ENCODE measurements at places on chromosomes 1 and 21. TPM values are rescaled to one million over a fixed set of nuclear protein-coding genes. Genes with fewer than 3 reads are reported as not detected.

Gene LINGO4
- not detected for total RNA-seq

Gene OSCP1
- 6.4 TPM for total RNA-seq

Gene TMOD4
- not detected for total RNA-seq

Gene LAMB3
- 652 TPM for total RNA-seq

Gene DOP1B
- 6.3 TPM for total RNA-seq

Gene RNU1-2
- total RNA-seq, result under 0.01 TPM

Gene HES4
- total RNA-seq, result 58.9 TPM

Gene REN
- total RNA-seq, result not detected

Gene TRPM2
- total RNA-seq, result not detected

Gene RC3H1
- 7.0 TPM for total RNA-seq

Gene ADCY10
- total RNA-seq, result not detected

Gene LAD1
- total RNA-seq, result 244 TPM

Gene DPH5
- total RNA-seq, result 41.3 TPM

Gene MYOM3
- total RNA-seq, result under 0.01 TPM

Gene TAL1
- total RNA-seq, result not detected

Gene CCDC17
- total RNA-seq, result 0.56 TPM

Gene NRIP1
- 25.4 TPM for total RNA-seq

Gene KRTAP24-1
- total RNA-seq, result not detected

Gene MAP10
- total RNA-seq, result 0.33 TPM

Gene SLC22A15
- 3.3 TPM for total RNA-seq

Gene AMPD1
- total RNA-seq, result not detected

Gene FCN3
- 2.2 TPM for total RNA-seq

Gene MROH9
- not detected for total RNA-seq

Gene FCGR3B
- not detected for total RNA-seq

Gene UBL4B
- total RNA-seq, result not detected

Gene EMC1
- total RNA-seq, result 43.0 TPM

Gene C1QC
- not detected for total RNA-seq

Gene RGS8
- total RNA-seq, result not detected

Gene MTX1
- total RNA-seq, result 101 TPM

Gene LCE1D
- not detected for total RNA-seq

Gene RAP1GAP
- 0.46 TPM for total RNA-seq

Gene CNR2
- total RNA-seq, result not detected

Gene AJAP1
- 0.56 TPM for total RNA-seq

Gene OR2L3
- not detected for total RNA-seq

Gene ZNF326
- 6.0 TPM for total RNA-seq

Gene VHLL
- total RNA-seq, result not detected

Gene CAPZA1
- 221 TPM for total RNA-seq

Gene DENND1B
- 6.2 TPM for total RNA-seq

Gene RGS13
- total RNA-seq, result not detected

Gene ADGRB2
- 1.4 TPM for total RNA-seq

Gene DFFA
- 46.9 TPM for total RNA-seq

Gene GUCA2A
- not detected for total RNA-seq

Gene S100A3
- 9.0 TPM for total RNA-seq

Data from airway epithelial cell (primary cell).